ENCODE measurements at places on chromosomes 7 and 10.

DNA sequence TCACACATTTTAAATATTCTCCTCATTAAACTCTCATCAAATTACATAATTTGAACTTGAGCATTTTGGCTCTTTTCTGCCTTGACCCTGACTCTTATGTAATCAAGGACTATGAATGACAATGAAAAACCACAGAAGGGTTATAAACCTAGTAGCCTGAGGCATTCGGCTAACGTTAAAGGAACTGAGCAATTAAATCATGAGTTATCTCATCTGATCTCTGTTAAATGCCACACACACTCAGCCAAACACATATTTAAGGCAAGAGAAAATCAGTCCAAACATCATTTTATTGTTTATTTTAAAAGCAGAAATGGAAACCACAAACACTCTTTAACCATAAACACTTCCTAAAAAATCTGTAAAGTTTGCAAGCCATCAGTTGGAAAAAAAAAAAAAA, 204.3 kb downstream of the DGKI start:
- no peak for DNase-seq

- DNase-seq: no peak
Measured at GRCh38 chr7:96697822-96698221, 11.8 kb downstream of the SEM1 start.

GRCh38 chr10:5854131-5854475, 35.6 kb downstream of the ANKRD16 start:
- no peak for DNase-seq

DNA sequence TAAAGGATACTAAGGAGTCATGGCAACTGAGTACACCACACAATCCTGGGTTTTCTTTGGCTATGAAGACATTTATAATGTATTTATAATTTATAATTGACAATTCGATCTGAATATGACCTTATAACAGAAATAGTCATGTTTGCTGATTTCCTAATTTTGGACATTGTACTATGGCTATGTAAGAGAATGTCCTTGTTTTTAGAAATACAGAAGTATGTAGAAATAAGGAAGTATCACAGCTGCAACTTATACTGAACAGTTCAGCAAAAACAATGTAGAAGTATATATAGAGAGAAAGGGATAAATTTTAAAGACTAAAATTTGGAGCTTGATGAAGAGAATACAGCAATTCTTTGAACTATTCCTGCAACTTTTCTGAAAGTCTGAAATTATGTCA, 32.6 kb downstream of the PRLHR start:
- DNase-seq: no peak

DNA sequence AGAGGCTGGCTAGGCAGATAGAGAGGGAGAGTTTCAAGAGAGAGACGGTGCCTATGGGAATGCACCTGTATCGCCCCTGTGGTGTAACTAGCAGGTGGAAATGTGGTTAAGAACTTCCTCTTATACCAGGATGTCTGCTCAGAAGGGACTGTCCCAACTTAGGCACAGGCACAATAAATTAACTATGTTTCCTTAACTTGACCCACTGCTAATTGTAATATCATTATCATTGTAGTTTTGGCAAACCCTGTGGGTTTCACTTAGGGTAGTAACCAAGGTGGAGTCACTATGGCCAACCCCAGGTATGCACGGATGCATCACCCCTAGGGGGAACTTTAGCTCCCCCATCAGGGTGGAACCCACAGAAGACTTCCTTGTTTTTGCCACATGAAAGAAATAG, 455.7 kb downstream of the DGKB start:
- no peak for DNase-seq

GRCh38 chr10:121593281-121594075, 4.8 kb downstream of the FGFR2 start:
- DNase-seq: no peak

- no peak for DNase-seq
Measured at GRCh38 chr7:110620110-110620735, 470.7 kb upstream of the LRRN3 start.

- DNase-seq: no peak
Measured at GRCh38 chr10:76463111-76463510, 1031.7 kb downstream of the LRMDA start.

- no peak for DNase-seq
Measured at GRCh38 chr7:96322847-96323461, 1.1 kb upstream of the SLC25A13 start.

GRCh38 chr10:124995605-124996004, 53.7 kb downstream of the ZRANB1 start:
- no peak for DNase-seq

DNA sequence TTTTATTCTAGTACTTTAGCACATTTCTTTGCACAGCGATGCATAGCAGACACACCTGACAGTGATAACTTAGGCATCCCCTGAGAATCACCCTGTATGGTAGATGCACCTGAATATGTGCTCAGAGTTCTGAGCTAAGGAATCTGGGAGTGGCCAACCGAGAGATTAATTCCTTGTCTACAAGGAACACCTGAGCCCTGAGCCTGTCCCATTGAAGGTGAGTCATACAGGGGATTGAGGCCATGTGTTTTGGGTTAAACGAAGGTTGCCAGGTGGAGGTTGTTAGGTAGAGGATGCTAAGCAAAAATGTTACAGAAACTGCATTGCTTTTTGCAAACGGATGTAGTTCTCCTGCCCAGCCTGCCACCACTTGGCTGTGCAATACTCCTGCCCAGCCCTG, 128.9 kb downstream of the AMPH start:
- DNase-seq: no peak

GRCh38 chr10:317271-317769, 182.1 kb downstream of the ZMYND11 start:
- DNase-seq: no peak

DNA sequence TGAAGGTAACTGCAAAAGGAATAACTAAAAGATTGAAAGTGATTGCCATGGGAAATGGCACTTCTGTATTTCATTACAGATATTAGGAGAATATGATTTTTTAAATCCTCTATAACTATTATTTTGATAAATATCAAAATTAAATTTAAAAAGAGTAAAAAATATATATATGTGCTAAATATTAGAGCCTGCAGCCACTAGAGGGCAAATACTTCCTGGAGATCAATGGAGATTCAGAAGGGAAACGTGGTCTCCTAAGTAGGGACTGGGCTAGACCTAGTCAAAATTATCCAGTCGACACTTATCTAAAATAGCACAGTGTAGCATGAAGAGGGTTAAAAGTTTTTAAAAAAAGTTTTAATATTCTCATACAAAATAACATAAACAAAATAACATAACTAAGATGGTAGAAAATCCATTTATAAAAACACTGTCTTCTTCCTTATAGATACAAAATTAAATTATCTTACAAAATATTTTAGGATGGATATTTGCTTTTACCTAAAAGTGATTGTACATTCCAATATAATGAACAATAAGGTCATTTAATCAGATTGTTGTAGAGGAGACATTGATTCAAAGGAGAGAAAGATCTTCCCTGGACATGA, 434.3 kb downstream of the MDFIC start:
- DNase-seq: no peak

DNA sequence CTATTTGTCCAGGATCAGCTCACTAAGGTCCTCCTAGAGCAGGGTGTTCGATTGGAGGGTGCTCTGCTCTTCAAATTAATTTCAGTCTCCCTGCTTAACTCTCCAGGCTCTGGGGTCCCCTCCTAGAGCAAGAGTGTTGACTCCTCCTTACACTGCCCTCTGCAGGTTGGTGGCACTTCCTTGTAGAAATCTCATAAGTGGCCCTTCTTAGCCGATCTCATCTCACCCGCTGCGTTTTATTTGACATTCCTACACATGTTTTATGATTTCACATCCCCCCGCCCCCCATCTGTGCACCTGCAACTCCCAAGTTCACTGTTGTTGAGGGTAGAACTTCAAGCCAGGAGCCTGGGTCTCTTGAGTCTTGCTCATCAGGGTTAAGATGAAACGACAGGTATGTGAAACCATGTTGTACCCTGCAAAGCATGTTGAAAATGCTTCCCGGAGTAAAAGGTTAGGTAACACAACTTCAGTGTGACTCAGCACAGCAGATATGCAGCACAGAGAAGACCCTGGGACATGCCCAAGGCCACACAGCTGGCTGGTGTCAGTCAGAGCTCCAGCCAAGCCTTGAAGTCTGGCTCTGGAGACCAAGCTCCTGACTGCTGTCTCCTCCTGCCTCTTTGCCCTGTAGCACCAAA, 171.2 kb downstream of the PRKAG2 start:
- DNase-seq: peak; percentile 7

DNA sequence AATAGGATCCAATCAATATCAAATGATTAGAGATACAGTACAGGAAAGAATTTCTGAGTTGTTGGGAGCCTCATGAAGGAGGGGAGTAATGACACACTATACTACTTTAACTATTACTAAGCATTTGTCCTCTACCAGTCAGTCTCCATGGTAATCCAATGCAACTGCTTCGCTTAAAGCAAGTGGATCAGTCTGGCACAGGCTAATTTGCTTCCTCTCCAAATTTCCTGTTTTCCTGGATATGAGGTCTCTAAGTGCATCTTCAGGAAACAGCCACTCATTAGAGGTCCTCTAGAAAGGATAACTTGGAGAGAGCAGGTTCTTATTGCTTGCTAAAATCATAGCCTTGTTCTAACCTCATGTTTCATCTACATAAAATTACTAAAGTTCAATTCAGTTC, 8.4 kb upstream of the SEPTIN7 start:
- no peak for DNase-seq

- no peak for DNase-seq
Measured at GRCh38 chr10:1369665-1370064, 313.5 kb downstream of the WDR37 start.

GRCh38 chr10:37263304-37263703, 137.9 kb downstream of the ANKRD30A start:
- no peak for DNase-seq

GRCh38 chr7:79790656-79791262, 337.3 kb upstream of the MAGI2 start:
- no peak for DNase-seq

DNA sequence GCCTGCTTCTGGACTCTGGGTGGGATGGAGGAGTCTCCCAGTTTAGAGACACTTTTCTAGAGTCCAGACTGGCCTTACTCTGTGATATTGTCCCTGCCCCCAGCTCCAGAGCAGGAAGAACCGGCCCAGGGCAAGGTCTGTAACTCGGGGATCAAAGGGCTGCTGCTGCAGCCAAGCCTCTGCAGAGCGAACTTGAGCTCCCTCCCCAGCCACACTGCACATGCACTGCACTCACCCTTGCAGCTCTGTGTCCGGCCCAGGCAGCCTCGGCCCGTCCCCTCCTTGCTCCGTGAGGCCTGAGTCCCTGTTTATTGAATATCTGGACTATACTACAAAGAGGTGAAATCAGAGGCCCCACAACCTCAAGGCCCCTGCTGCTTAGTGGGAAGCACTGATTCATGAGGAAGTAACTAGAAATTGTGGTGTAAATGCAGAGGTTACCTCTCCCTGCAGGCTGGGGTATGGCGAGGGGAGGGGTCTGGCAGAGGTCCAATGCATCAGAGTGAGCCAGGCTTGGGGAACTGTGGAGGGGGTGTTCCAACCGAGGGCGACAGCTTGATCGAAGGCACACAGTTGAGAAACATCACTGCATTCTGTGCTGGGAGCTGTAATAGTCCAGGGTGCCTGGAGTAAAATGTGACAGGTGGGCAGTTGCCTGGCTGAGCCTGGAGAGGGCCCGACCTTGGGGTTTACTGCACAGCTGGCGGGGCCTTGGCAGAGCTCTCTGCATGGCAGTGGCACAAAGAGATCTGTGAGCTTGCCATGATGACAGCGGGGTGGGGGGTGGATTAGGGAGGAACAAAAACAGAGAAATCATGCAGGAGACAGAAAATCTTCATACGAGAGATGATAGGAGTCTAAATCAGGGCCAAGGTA, 49.1 kb downstream of the AOC1 start:
- no peak for DNase-seq

- no peak for DNase-seq
Measured at GRCh38 chr7:41695661-41696322, 7.1 kb downstream of the INHBA start.

- no peak for DNase-seq
Measured at GRCh38 chr10:75598998-75599397, 167.6 kb downstream of the LRMDA start.

DNA sequence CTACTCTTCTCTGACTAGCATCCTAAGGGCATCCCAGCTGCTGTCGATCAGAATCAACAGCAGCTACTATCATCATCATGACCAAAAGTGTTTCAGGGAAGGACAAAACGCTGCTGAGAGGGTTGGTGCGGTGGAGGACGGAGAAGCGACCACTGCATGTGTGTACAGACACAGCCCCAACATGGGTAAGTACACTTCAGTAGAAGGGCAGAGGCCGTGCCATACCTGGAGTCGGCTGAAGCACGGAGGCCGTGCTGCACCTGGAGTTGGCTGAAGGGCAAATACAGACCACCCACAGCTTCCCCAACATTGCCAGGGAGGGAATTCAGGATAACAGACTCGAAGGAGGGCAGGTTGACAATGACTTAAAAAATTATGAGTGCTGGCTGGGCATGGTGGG, 67.8 kb upstream of the CYTH3 start:
- no peak for DNase-seq

DNA sequence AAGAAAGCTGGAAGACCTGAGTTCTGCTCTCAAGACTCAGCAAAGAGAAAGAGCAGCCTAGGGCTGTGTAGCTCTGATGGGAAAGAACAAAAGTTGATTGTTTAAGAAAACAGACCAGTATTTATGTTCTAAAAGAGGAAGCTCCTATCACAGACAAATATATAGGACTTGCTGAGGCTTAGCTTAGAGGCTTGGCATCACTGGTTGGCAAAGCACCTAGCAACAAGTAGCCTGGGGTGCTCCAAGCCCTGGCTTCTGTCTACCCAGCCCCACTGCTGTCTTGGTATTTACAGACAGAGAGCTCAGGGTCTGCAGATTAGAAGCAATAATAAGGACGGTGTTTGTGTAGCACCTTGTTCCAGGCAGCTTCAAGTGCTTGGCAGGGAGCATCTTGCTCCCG, 36.9 kb upstream of the CCDC3 start:
- no peak for DNase-seq

DNA sequence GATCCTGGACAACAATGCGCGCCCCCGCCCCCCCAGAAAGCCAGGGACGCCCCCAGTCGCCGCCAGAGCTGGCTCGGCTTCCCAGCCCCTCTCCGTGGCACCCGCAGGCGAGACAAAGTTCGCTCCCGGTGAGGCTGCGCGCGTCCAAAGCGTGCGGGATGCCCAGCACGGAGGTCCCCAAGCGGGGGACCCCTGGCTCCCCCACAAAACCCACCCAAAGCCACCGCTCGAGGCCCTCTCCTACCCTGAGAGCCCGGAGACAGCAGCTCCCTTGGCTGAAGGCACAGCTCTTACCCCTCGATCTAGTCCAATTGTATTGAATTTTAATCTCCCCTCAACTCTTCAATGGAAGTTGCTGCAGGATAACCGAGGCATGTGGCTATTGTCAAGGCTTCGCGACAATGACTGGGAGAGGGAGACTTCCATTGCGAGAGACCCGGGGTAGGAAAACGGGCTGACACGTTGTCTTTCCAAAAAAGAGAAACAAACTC, 305.3 kb downstream of the PRPF18 start:
- no peak for DNase-seq

DNA sequence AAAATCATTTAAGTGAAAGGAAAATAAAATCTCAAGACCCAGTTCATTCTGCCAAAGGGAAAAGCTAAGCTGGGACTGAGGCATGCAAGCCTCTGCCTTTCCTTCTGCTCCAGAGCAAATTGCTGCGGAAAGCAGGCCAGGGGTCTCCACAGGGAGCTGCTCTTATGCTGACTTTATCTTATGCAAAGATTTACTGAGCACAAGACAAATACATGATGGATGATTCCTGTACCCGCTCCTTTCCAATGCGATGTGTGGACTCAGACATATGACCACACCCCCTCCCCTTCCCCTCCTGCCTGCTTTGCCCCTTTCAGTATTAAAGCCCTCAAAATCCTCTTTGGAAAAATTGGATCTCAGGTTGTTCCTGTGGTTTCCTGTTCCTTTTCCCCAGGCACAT, 74.2 kb upstream of the INSIG1 start:
- no peak for DNase-seq
